T-helper 1 cell (primary cell): ENCODE measurements at places on chromosomes 12 and 14.

DNA sequence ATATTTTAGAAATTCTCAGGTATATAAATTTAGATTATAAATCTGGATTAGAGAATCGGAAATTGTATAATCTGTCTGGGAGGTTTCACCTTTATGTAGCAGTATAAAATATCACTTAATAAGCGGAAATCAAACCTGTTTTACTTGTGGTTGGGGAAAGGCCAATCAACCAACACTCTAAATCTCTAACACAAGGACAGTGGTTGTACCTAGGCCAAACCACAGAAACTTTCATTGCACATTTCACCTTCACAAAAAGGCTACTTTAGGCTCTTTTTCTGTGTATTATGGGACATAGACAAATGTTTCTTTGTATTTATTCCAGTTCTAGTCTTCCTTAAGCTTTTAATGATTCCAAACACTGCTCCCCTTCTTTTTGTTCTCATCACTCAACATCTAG lies 19.8 kb downstream of the ERH start:
- DNase-seq = no peak

GRCh38 chr12:13095266-13095995 lies 8.0 kb downstream of the GSG1 start:
- no peak for DNase-seq

DNA sequence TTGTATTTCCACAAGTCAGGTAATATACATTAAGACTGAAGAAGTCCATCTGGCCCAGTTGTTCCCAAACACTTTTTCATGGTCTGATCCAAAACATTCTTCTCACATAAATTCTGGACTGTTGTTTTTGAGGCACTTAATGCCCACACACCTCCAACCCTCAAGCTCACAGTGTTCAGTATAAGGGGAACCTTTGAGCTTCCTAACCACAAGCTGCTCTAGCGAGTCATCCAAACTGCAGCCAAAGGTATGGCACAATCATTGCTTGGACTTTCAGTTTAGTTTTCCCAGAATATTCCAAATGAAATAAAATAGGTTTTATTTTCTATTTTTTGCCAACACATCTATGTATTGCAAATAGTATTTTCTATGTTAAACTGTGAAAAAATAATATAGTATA lies 103.0 kb downstream of the PUS7L start:
- DNase-seq = no peak

GRCh38 chr12:115776399-115776798 lies 501.1 kb downstream of the MED13L start:
- DNase-seq = no peak

DNA sequence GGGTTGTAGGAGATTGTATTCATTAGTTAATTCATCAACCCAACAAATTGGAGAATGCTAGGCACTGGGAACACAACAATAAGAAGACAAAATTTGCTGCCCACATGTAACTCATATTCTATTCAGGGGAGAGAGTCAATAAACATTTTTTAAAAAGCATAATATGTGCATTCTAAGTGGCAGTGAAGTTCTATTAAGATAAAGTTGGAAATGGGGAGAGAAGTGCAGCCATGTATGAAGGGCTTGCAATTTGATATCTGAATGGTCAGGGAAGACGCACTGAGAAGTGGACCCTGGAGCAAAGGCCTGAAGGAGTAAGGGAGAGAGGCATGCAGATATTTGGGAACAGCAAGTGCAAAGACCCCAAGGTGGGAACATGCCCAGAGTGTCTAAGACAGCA lies 40.2 kb upstream of the CHST11 start:
- DNase-seq = no peak

DNA sequence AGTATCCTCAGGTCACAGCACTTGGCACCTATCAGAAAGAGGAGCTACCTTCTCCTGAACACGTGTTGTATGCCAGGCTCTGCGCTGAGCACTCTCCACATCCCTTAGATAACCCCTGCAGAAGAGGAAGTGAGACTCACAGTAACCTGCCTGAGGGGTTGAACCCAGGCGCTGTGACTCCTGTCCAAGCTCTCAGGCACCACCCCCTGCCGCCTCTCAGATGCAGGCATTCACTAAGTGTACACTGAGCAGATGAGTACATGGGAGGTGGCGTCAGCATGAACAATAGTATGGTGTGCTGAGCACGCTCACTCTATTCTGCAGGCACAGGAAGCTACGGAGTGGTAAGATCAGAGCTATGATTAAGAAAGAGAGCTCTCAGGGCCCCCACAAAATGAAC lies 21.0 kb upstream of the RIC8B start:
- DNase-seq = no peak

DNA sequence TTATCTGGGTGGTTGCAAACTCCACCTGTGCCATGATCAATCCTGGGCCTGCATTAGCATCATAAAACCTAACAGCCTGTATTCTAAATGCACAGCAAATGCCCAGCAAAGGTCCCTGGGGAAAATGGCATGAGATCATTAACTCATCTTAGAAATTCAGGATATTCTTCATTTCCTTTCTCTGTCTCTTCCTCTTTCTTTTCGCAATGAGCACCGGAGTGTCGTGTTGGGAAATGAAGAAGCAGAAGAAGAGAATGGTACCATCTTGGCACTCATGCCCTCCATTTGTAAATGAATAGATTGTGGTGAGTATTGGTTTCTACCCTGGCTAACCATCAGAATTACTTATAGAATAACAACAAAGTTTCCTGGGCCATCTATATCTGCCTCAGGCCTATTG lies 193.6 kb downstream of the GALC start:
- DNase-seq = no peak

- no peak for DNase-seq
Observed at GRCh38 chr12:3523058-3523457, 32.1 kb downstream of the PRMT8 start.

GRCh38 chr12:52975204-52975603 lies 26.3 kb downstream of the KRT18 start:
- no peak for DNase-seq

DNA sequence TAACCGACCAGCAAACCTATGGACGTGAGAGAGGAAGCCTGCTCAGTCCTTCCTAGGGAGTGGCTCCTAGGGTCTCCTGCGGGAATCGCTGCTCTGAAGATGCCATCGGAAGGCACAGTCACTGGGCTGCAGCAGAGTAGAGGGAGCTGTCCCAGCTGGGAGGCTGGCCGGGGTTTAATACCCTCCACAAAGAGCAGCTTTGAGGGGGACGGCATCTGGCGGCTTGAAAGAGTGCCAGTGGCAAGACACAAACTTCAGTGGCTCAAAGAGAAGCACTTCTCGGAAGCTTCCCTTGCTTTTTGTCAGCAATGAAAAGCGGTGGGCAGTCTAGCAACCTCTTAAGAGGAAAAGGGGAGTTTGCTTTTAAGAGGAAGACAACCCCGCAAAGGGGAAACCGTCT lies 114.6 kb downstream of the TMEM132C start:
- DNase-seq = no peak

GRCh38 chr12:104547235-104547634 lies 90.5 kb downstream of the CHST11 start:
- DNase-seq = no peak

DNA sequence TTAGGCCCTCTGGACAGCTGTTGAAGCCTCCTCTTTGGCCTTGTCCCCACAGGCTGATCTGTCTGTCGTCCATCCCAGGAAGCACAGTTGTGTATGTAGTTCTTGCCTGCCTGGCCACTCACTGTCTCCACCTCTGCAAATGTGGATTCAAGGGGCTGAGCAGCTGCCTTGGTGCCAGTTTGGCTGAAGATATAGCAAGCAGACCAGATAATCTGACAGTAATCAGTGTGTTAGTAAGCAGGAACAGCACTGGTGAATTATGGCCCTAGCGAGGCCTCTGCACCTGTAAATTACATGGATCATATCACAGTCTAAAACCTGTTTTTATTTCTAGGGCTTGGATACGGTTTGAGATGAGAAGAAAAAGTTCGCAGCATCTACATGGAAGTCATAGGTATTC lies 282.5 kb upstream of the NOS1 start:
- DNase-seq = no peak

- no peak for DNase-seq
Observed at GRCh38 chr12:59472273-59472672, 123.6 kb upstream of the SLC16A7 start.
